ENCODE measurements at places on chromosomes 2 and 18.

DNA sequence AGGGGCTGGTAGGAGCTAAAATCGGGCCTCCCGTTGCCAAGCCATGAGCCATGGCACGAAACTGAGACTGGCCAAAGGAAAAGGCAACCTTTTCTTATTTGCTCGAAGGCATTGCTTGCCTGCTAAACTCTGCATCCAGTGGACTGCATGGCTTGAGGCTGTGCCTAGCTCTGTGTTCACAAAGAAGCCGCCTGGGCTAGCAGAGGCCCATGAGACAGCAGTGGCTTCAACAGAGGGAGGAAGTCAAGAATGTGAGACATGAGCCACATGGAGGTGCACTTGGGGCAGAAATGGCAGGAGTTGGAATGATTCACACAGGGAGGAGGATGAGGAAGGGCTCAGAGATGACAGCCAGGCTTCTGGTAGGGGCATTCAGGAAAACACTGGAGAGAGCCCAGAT is 33.5 kb downstream of the TPRKB start:
- DNase-seq, result no peak

GRCh38 chr2:226868331-226869162 is 32.7 kb downstream of the RHBDD1 start:
- DNase-seq, result no peak

DNA sequence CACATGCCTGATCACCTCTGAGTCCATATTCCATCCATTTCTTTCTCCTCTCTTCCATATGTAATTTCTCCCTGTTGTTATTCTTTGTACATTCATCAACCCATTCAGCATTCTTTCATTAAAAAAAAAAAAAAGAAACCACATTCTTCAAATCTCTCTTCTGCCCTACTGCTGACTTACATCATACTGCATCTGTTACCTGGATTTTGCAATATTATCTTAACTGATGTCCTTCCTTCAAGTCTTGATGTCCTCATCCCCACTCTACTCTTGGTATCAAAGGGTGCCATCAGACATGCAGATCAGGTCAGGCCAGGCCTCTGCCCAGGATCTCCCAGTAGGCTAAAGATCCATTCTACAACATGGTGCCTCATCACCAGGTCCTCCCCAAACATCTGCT is 90.6 kb downstream of the SGPP2 start:
- no peak for DNase-seq

- no peak for DNase-seq
Observed at GRCh38 chr2:45943219-45944044, 292.0 kb downstream of the PRKCE start.

GRCh38 chr2:33077844-33078243 is 131.1 kb downstream of the LTBP1 start:
- peak; percentile 31 for DNase-seq

DNA sequence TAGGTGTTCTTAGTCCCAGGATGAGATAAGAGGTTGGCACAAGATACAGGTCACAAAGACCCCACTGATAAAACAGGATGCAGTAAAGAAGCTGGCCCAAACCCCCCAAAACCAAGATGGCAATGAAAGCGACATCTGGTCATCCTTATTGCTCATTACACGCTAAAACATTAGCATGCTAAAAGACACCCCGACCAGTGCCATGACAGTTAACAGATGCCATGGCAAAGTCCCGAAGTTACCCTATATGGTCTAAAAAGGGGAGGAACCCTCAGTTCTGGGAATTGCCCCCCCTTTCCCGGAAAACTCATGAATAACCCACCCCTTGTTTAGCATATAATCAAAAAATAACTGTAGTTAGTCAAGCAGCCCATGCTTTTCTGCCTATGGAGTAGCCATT is 251.1 kb downstream of the SLC4A3 start:
- DNase-seq, result no peak

DNA sequence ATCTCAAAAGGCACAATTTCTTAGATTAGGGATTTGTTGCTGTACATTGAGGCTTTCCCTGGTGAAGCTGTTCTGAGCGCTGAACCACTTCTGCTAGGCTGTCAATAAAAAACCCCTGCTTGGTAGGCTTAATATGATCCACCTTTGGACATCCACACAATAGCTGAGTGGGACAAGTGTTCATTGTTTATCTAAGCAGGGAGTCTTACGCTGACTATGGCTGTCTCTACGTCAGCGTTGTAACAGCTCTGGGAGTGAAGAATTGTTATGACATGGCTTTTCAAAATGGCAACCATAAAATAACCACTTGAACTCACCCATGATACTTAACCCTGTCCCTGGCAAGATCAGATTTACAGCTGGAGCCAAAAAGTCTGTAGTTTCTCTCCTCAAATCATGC is 111.5 kb upstream of the SULT1C3 start:
- no peak for DNase-seq

DNA sequence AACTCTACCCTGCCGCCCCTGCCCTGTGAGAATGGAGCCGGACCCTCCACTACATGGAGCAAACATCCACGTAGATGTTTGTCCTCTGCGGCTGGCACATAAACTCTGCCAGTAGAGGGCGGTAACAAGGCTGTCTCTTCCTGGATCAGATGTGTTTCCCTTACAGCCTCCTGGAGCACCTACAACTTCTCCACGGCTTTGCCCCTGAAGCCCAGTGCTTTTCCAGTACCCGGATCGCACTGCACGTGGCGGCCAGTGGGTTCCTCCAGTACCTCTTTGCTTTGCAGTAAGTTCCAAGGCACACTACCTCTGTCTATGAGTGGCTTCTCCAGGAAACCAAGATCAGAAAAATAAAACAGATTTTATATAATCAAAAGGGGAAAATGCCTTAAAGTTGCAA is 651.3 kb downstream of the DCDC2C start:
- peak; percentile 3 for DNase-seq

GRCh38 chr2:69948032-69948962 is 13.1 kb downstream of the ASPRV1 start:
- no peak for DNase-seq

DNA sequence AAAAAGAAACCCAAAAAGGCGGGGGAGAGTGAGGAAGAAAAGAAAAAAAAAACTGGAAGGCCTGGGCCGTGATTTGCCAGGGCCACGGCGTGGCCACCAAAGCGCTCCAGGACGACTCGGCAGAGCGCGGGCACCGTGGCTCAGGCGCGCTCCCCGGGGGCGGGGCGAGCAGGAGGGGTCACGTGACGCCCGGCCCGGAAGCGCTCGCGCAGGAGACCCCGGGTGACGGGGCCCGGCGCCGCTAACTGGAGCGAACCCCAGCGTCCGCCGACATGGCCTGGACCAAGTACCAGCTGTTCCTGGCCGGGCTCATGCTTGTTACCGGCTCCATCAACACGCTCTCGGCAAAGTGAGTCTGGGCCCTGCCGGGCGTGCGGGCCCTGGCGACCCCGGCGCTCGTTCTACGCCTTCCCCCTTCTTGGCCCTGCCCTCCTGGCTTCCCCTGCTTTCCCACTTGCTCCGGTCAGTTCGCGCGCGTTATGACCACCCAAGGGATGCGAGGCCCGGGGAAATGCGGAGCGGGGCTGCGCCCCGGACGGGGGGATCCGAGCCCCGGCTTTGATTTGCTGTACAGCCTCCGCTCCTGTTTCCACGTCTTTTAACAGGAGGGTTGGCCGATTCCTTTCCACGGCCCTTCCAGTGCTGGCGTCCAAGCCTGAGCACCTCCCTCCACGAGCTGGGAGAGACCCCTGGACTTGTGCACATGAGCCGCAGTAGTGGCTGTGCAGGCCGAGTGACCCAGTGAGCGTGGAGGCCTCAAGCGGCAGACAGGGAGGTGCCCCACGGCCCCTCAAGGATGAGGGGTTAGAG is at the start of gene SLC35F6:
SLC35F6 (plus strand) TSS at position 207 of the 810 bp plus-strand sequence; CDS start at position 273, 66 bp downstream.
- DNase-seq, result peak; percentile 84

DNA sequence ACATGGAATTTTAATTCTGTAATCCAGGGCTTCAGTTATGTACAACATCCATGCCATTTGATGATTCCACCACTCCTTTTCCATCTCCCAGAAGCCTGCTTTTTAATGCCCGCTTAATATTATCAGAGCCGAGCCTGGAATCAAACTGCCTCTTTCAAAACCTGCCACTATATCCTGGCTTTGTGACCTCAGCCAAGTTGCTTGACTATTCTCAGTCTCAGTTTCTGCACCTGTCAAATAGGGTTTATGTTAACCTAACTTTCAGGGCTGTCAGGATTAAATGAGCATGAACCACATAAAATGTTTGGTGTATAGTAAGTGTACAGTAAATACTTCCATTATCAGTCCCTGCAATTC is 108.7 kb downstream of the XRCC5 start:
- DNase-seq, result no peak

DNA sequence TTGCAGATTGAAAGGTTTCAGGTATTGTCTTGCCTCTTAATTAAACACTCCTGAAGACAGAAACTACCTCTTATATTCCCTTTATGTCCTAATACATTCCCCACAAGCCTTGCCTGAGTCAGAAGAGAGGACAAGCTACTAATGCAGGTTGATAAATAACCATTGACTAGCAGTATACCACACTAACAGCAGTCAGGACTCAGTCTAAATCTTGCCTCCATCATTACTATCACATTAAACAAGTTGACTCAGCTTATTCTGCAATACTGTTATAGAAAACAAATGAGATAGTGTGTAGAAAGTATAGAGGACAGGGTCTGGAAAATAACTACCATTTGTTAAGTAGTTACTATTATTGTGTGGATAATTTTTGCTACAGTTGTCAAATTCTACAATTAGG is 63.8 kb downstream of the TTC21B start:
- no peak for DNase-seq

DNA sequence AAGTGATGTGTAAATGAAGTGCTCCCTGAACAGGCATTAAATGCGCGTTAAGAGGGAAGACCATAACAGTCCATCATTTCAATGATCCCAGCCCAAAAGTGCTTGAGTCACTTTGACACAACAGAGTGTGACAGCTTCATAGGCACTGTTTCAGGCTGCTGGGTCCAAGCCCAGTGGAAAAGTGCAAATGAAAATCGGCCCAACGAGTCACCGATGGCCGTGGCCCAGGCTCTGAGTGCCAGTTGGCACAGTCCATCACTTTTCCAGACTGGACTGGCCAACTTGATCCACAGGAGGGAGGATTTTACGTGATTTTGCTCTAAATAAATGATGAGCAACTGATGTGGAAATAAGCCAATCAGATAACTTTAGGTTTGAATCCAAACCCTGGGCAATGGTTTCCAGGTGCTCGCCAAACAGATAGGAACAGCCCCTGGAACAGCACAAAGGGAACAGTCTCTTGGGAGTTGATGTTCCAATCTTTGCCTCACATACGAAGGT is 114.0 kb downstream of the SP3 start:
- no peak for DNase-seq

DNA sequence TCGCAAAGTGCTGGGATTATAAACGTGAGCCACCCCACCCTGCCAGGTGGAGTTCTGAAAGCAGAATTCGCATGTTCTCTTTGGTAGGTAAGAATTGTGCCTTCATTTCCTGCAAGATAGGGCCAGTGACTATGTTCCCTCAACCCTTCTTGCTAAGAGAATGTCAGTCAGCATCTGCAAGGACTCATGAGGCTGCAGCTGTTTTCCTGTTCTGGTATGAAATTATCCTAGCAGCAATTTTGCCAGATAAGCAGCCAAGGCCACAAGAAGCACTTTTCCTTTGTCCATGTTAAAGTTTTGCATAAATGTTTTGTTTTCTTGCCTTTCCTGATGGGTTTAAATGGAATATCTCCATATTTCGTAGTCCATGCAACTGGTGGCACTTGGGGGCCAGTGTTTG is 6.8 kb upstream of the ARHGAP28 start:
- DNase-seq, result no peak

GRCh38 chr18:10352671-10353070 is 101.8 kb upstream of the APCDD1 start:
- DNase-seq, result no peak

GRCh38 chr2:27218614-27219013 is 1.4 kb downstream of the CAD start:
- no peak for DNase-seq

DNA sequence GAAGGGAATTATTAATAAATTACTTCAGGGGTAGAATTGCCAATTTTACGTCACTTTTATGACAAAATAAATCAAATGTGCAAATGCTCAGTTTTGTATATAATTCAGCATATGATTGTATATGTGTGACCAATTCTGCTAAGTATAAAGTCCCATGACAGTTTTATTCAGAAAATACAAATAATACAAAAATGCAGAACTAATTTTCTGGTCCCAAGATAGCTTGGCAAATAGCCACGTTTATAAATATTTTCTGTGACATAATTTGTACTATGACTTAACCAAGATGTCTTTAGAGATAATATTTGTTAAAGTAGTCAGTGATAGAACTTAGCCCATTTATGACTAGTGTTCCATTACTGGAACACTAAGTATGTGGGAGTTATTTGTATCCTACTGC is 24.2 kb upstream of the CAB39 start:
- DNase-seq, result no peak

DNA sequence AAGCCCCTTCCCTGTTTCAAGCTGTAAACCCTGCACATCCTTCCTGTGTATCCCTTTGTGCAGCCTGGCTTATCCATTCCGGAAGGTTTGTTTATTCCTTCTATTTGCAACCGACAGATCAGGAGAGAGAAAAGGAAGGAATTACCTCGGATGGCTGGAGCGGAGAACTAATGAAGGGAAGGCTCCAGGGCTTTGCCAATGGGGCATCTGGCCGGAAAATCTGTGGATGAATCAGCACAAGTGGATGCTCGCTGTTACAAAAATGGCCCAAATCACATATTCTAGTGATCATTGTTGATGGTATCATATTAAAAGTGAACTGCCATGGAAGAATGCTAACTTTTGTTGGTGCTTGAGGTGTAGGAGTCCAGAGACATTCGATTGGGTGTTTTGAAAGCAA is 97.1 kb downstream of the AQP4 start:
- no peak for DNase-seq

DNA sequence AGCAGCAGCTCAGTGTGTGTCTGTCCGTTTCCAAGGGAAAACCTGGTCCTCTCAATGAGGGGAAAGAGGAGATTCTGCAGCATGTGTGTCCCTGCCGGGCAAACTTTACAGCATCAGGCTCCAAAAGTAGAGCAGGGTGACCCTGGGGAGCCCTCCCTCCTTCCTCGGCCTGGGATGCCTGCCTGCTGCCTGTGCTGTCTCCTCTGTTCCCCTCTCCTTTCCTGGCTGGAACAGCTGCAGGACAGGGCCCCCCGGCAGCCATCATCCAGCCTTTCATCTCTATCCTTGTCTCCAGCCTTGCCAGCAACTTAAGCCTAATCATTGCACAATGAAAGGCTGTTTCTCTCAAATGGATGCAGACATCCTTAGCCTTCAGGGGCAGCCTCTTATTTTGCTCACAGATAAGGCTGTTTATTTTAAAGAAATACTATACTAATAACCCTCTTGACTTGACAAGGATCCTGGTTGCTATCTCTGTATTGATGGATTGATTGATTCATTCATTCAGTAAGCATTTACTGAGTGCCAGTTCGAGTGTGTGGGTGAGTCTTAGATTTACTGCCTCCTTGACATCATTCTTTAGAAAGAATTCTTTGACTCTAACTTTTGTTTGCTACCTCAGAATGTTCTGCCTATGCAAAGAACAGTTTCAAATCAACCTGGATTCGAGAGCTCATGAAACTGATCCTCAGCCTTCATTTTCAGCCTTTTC is 40.6 kb upstream of the EDAR start:
- no peak for DNase-seq
